ENCODE measurements at places on chromosomes 2 and 18.

GRCh38 chr18:63283305-63284094, 36.1 kb downstream of the BCL2 start:
- DNase-seq = no peak

- DNase-seq = no peak
Measured at GRCh38 chr2:179049203-179049545, 763 bp downstream of the CCDC141 start.

GRCh38 chr18:78769502-78770105, 210.0 kb upstream of the SALL3 start:
- DNase-seq = no peak

GRCh38 chr18:79275992-79276391, 119.7 kb upstream of the NFATC1 start:
- DNase-seq = no peak

All from cerebellar nuclear complex (tissue), 1 donor.